ENCODE measurements at places on chromosomes 16 and 17. TPM values are rescaled to one million over a fixed set of nuclear protein-coding genes. Genes with fewer than 3 reads are reported as not detected.

The ATP1B2 gene
- polyA plus RNA-seq: 0.61 TPM

The KRTAP3-2 gene
- polyA plus RNA-seq: 0.94 TPM

The OTOP3 gene
- not detected for polyA plus RNA-seq

The PHOSPHO1 gene
- 2.2 TPM for polyA plus RNA-seq

The CD300H gene
- 11.9 TPM for polyA plus RNA-seq

The P2RX5 gene
- 1.3 TPM for polyA plus RNA-seq

The CLEC19A gene
- polyA plus RNA-seq: 0.02 TPM

The GOSR2 gene
- 34.5 TPM for polyA plus RNA-seq

The G6PC1 gene
- polyA plus RNA-seq: not detected

The SLX1B gene
- 43.5 TPM for polyA plus RNA-seq

The SHBG gene
- polyA plus RNA-seq: 0.57 TPM

The TMEM204 gene
- 116 TPM for polyA plus RNA-seq

The SOX9 gene
- polyA plus RNA-seq: 2.3 TPM

The C17orf50 gene
- 0.26 TPM for polyA plus RNA-seq

The CISD3 gene
- polyA plus RNA-seq: 34.4 TPM

The GJC1 gene
- 3.9 TPM for polyA plus RNA-seq

The KRT39 gene
- polyA plus RNA-seq: not detected

Measured in lung (tissue), 17 donors.